ENCODE measurements at places on chromosomes 12 and 14.

GRCh38 chr12:42255221-42255865, 17.3 kb upstream of the YAF2 start:
- DNase-seq, result no peak

GRCh38 chr12:57220770-57221168, 4.2 kb downstream of the NXPH4 start:
- DNase-seq, result no peak

- DNase-seq, result no peak
These were observed 17.8 kb downstream of the EFCAB11 start for GRCh38 chr14:89936654-89937185.

- DNase-seq, result no peak
These were observed 604 bp downstream of the GLIPR1 start for GRCh38 chr12:75481013-75481705.

DNA sequence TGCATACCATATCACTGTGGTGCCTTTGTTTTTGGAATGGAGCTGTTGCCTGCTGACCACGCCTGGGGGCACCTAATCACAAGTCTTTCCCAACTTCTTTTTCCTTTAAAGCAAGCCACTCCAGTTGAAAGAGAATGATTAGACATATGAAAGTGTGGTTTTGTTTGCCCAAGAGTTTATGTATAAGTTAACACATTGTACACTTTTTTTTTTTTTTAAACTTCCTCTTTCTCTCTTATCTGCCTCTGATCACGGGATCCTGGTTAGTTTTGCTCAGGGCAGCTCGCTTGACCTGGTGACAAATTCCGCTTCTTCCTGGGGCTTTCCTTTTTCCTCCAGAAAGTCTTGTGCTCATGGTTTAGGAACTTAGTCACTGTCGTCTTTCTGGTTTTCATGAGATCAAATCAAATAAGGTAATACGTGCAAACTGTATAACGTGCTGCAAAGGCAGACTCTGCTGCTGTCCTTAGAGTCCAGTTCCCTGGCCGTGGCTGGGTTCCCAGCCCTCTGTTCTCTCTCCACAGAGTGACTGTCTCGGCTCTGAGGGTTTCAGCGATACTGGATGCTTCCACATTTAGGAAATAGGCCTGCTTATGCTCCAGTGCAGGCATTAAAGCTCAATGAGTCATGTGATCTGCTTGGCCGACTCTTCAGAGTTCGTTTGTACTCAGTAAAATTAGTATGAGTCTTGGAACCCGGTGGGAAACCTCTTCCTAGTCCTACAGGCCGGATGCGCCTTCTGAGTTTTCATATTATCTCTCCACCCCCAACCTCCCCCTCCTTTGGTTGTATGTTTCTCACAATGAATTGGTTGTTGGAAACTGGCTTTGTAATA, 15.2 kb downstream of the RASSF3 start:
- peak; percentile 44 for DNase-seq

DNA sequence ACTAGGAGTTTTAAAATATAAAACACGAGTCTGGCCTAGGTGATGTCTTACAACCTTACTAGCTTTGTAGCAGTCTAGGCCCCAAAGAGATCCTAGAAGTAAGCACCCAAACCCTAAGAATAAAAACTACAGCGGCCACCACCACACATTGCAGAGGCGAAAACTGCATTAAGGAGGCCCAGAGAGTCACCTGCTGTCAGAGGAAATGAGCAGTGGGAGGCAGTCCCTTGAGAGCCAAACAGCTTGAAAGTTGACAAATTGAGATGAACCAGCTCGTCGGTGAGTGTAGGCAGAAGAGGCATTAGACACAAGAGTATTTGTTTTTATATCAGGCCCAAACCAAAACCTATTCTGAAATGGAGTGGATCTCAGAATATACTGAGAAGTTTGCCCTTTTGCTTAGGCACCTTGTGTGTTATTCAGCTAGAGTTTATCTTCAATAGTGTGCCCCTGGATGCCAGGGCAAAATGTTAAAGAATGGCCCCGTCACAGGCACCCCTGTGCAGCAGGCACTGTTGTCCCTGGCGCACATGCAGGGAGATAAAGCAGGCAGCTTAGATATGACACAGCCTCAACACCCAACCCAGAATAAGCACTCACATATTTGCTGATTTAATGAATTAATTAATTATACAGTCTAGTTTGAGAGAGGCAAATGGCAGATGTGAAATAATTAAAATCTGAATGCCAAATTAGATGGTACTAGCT, 56.7 kb downstream of the TTC7B start:
- no peak for DNase-seq

DNA sequence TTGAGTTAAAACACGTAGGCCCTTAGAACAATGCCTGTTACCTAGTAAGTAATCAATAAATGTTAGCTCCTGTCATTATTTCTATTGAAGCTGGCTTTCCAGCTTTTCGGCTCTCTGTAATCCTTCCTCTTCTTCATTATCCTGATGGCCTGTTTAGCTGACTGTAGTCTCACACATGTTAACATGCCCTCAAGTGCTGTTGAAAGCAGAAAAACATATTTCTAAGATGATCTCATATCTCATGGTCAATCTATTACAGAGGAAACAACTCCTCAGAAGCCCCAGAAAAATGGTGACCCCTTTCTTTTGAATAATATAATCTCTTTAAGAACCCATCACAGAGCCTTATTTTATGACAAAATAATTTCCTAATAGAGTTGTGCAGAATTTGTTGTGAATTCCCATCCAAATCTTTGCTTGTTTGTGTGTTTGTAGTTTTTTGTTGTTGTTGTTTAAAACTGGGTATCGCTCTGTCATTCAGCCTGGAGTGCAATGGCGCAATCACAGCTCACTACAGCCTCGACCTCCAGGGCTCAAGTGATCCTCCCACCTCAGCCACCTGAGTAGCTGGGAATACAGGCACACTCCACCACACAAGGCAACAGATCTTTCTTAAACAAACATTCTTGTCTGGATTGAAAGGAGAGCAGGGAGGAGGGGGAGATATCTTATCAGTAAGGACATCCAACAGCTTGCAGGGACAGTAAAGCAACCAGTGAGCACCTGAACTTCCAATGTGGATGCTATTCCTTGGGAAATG, 242.5 kb upstream of the CAND1 start:
- DNase-seq, result no peak

DNA sequence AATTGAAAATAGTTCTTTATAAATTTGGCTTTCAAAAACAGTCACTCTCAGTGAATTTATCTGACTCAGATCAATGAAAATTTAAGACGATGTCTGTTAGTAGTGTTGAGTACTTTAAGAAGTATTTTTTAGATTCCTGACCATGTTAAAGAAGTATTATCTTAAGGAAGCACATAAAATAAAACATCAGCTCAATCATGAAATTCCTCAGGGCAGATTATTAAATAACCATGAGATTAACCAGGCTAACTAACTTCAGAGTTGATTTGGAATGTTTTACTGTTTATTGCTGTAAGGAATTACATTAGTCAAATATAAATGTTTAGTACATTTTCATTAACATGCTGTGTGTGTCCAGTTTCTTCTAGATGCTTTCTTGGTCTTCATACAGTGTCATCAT, 160.2 kb downstream of the PELI2 start:
- no peak for DNase-seq

- DNase-seq, result no peak
These were observed 690.9 kb upstream of the FBXO33 start for GRCh38 chr14:40122968-40123648.

DNA sequence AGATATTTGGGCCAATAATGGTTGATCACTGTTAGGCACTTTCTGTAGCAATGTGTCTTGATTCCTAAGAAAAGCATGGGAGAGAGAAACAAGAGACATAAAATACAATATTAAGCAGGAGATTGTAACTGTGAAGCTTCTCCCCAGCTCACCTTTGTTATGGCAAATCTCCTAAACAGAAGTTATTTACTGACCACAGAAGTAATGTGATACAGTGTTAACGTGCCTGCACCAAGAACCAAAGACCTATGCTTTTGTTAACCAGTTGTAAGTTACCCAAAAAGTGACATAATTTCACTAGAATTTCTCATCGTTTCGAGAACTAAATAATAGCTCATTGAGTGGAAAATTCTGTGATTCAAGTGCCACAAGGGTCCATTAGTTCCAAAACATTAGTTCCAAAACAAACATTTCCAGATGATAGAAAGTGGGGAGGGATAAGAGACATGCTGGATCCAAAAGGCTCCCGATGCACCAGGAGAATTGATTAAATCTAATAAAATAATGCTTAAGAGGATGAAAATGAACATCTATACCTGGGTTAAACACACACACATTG, 14.3 kb downstream of the RERG start:
- DNase-seq, result no peak

GRCh38 chr12:121765573-121765972, 27.9 kb downstream of the RHOF start:
- no peak for DNase-seq

GRCh38 chr14:35112641-35113040, 9.1 kb downstream of the PPP2R3C start:
- no peak for DNase-seq

- DNase-seq, result no peak
These were observed 23.6 kb upstream of the TMEM132D start for GRCh38 chr12:129927316-129927900.

GRCh38 chr12:47773858-47774580, 981 bp downstream of the SLC48A1 start:
- DNase-seq, result no peak

- DNase-seq, result peak; percentile 20
These were observed 53.8 kb downstream of the PHETA1 start for GRCh38 chr12:111314953-111315539.

Measured in CD8-positive, alpha-beta T cell (primary cell).